Stimulated activated CD4-positive, alpha-beta T cell treated with anti-CD3 and anti-CD28 coated beads, Interleukin-2, amount 100 ng/mL, for 48 hours (primary cell): ENCODE measurements at places on chromosomes 1 and 21.
A peak's percentile ranks its signal among the peaks of the same experiment; 100 is the strongest.

DNA sequence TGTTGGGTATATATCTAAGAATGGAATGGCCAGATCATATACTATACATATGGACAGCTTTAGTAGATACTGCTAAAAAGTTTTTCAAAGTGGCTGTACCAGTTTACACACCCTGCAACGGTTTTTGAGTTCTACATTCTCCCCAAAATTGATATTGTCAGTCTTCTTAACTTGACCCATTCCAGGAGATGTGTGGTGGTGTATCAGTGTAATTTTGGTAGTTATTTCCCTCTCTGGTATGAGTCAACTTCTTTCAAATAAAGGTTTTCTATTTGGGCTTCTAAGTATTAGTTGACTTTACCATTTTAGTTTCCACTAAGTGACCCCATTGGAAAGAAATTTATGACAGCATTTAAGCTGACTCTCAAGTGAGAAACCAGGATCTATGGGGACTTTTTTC lies 29.2 kb downstream of the INKA2 start:
- no peak for DNase-seq

GRCh38 chr1:212791261-212791675 lies 309 bp downstream of the NSL1 start:
- DNase-seq, result no peak

- DNase-seq, result peak; percentile 26
Observed at GRCh38 chr1:201085902-201086735, 26.1 kb downstream of the CACNA1S start.

GRCh38 chr1:40786995-40787705 lies 3.6 kb downstream of the KCNQ4 start:
- no peak for DNase-seq

DNA sequence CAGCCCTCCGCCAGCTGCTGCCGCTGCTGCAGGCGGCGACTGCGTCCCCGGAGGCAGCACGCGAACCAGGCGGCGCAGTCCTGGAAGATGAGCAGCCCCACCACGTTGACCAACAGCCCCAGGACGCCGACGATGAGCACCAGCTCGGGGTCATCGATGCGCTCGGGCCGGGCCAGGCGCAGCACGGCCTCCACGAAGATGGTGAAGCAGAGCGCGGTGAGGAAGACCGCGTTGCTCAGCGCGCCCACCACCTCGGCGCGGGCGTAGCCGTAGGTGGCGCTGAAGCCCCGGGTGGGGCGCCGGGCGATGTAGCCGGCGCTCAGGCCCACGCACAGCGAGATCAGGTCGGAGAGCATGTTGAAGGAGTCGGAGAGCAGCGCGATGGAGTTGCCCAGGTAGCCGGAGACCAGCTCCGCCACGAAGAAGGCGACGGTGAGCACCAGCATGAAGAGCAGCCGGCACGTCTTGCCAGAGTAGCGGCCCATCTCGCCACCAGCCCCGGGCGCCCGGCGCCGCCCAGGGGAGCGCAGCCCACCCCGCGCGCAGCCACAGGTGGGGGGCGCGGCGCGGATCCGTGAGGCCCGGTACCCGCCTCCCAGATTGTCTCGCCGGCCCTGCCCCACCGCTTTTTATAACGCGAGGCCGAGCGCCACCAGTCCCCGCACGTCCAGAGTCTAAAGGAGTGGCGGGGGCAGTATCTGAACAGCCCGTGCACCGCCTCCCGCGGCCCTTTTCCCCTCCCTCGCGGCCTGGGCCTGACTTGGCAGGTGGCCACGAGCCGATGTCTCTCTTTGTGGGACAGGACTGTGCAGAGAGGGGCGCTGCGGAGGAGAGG lies at the start of gene SLC30A10:
SLC30A10 (minus strand) TSS at position 602 of the 835 bp plus-strand sequence; CDS start at position 485, 117 bp downstream.
- peak; percentile 2 for DNase-seq

DNA sequence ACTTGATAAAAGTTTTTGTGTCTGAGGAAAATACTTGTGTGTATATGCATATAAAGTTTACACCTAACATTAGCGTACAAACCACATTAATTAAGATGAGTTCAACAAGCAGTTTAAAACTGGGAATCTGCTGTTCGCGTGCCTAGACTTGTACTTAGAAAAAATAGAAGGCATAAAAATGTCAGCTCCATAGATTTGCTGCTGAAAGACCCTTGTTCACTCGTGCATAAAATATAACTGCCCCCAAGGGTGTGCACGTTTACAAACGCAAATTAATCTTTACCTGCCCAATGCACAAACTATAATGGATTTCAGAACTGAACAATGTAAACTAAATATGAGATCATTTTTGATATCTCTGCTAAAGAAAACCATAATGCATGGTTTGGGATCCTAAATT lies 392.3 kb upstream of the ADGRL2 start:
- DNase-seq, result no peak

GRCh38 chr1:218589487-218589886 lies 244.4 kb downstream of the TGFB2 start:
- no peak for DNase-seq

- DNase-seq, result no peak
Observed at GRCh38 chr1:101371259-101371658, 134.4 kb downstream of the S1PR1 start.

- DNase-seq, result no peak
Observed at GRCh38 chr21:40845441-40845995, 1.4 kb downstream of the DSCAM start.

DNA sequence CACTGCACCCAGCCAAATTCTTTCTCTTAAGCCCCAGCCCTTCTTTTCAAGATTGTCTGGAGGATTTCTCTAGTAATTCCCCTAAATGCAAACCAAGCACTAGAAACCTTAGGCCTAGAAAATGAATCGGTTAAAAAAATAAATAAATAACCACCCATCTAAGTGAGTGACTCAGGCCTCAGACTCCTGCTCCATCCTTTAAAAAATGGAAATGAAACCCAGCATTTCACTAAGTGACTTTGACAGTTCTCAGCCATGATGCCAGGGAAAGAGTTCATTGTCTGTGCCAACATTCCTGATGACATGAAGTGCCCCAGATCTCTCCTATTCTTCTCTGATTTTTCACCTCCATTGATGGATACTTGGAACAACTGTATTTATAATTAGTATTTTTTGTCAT lies 415.2 kb upstream of the DAB1 start:
- DNase-seq, result no peak

DNA sequence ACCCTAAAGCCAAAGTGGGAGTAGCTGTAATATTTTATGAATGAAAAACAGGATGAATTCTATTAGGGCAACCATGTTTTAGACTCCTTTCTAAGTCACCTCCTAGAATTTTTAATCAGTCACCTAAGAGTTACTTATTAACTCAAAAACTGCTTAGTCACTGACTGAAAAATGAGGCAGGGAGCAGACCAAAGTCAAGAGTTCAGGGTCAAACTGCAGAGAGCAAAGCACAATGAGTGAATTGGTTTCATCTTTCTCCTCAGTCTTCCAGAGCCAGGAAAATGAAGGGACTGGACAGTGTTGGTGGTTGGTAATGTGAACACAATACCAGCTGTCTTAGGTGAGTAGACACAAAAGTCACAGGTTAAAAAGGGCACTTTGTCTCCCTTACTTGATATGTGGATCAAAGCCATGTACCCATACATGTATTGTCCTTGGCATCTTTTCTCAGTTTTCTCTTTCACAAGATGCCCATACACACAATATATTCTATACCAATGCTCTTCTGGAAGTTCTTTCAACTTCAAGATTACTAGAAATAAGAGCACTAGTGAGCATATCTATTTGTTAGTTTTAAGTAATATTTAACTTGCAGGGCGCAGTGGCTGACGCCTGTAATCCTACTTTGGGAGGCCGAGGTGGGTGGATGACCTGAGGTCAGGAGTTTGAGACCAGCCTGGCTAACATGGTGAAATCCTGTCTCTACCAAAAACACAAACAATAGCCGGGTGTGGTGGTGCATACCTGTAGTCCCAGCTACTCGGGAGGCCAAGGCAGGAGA lies 42.2 kb downstream of the ATP1B1 start:
- no peak for DNase-seq
